ENCODE measurements at places on chromosomes 6 and 20.

GRCh38 chr20:755941-756340, 12.4 kb downstream of the SLC52A3 start:
- no peak for DNase-seq

DNA sequence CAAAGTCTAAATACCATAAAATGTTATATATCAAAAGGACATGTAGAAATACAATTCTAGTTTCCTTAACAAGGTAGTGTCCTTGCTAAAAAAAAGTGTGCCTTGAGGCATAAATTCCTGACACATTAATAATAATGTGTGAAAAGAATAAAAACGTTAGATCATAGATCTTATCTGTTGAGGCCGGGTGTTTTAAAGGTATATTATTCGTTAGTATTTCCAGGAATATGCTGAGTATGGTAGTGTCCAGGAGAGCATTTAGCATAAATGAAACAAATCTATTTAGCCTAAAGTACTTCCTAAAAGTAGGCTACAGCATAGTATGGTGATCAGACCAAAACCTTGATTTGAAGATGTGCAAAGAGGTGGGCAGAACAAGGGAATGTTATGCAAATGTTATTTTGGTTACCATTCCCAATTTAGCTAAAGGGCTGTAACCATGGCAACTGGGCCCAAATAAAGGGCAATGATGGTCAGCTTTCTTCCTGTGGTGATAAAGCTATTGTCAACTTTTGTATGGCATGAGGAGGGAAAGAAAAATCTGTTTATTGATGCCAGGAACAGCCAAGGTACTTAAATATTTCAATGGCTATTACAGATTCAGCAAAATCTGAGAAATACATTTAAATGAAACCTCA, 18.9 kb downstream of the MKKS start:
- DNase-seq, result peak; percentile 93

- DNase-seq, result peak; percentile 83
Measured at GRCh38 chr6:117195728-117196127, 69.6 kb upstream of the VGLL2 start.

- no peak for DNase-seq
Measured at GRCh38 chr6:108331982-108332381, 37.1 kb downstream of the AFG1L start.

- DNase-seq, result no peak
Measured at GRCh38 chr20:25369529-25369928, 21.1 kb downstream of the ABHD12 start.

DNA sequence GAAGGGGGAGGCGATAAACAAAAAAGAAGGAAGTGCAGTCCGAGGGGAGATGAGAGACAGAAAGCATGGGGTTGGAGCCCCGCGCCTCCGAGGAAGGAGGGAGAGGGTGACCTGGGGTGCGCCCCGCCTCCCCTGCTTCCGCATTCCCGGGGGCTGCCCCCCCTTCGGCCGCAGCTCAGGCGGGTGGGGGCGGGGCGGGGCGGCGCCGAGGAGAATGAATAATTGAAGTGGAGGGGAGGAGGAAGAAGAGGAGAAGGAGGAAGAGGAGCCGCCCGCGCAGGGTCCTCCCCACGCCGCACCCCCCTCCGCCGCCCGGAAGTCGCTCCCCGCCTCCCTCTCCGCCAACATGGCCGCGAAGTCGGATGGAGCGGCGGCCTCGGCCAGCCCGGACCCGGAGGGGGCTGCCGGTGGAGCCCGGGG, at the start of gene XKR7:
Gene XKR7, plus strand, starts transcription at position 322 of the 420 bp plus-strand sequence. Its CDS starts 25 bp downstream, at position 347.
- no peak for DNase-seq

GRCh38 chr6:55941702-55942101, 66.3 kb upstream of the BMP5 start:
- DNase-seq, result no peak

GRCh38 chr6:36662380-36662779, 16.1 kb upstream of the CDKN1A start:
- no peak for DNase-seq
